ENCODE measurements at places on chromosomes 5 and 9.

GRCh38 chr9:38039907-38040682, 28.9 kb downstream of the SHB start:
- DNase-seq = no peak

- no peak for DNase-seq
These were observed 129.8 kb downstream of the FGF18 start for GRCh38 chr5:171549274-171549673.

- DNase-seq = no peak
These were observed 21.8 kb upstream of the SLC12A7 start for GRCh38 chr5:1133510-1134201.

- no peak for DNase-seq
These were observed 57.3 kb downstream of the CMYA5 start for GRCh38 chr5:79746642-79747569.

- DNase-seq = peak; percentile 81
These were observed 18.0 kb downstream of the MGAT1 start for GRCh38 chr5:180784497-180785097.

All from head of caudate nucleus (tissue), 42 donors.